ENCODE measurements at places on chromosomes 2 and 18.
A peak's percentile ranks its signal among the peaks of the same experiment; 100 is the strongest.

DNA sequence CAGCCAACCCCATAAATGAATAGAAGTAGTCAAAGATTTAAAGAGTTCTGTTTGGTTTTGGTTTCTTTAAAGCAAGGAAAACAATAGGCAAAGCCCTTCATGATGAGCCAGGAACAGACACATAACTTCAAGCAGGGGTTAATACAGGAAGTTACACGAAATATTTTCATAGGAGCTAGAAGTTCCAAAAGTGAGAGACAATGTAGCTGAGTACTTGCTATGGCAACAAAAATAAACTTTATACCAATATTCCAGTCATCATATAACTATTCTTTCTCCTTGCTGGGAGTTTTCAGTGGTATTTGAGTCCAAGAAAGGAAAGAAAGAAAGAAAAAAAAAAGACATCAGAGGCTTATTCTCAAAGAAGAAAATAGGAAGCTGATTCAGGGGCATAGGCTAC lies 56.2 kb downstream of the COBLL1 start:
- DNase-seq: no peak

- DNase-seq: no peak
Observed at GRCh38 chr18:60027397-60027796, 127.6 kb downstream of the PMAIP1 start.

DNA sequence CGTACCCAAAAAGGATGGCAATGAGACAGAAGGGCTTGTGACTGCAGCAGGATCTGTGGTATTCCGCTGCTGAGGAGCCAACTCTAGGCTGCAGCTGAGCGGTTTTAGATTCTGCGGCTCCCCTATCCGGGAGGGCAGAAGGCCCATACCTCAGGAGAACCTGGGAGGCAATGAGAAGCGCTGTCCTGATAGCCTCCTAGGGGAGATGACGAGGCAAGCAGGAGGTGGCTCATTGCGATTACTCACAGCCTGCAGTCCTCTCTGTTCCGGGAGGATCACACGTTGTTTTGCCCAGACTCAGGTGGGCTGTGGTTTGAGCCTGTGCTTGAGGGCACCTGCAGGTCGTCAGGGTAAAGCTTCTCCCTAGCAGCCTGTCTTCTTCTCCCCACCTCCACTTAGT lies 65.1 kb downstream of the COA5 start:
- DNase-seq: no peak

- DNase-seq: no peak
Observed at GRCh38 chr2:154452906-154453493, 245.5 kb upstream of the KCNJ3 start.

DNA sequence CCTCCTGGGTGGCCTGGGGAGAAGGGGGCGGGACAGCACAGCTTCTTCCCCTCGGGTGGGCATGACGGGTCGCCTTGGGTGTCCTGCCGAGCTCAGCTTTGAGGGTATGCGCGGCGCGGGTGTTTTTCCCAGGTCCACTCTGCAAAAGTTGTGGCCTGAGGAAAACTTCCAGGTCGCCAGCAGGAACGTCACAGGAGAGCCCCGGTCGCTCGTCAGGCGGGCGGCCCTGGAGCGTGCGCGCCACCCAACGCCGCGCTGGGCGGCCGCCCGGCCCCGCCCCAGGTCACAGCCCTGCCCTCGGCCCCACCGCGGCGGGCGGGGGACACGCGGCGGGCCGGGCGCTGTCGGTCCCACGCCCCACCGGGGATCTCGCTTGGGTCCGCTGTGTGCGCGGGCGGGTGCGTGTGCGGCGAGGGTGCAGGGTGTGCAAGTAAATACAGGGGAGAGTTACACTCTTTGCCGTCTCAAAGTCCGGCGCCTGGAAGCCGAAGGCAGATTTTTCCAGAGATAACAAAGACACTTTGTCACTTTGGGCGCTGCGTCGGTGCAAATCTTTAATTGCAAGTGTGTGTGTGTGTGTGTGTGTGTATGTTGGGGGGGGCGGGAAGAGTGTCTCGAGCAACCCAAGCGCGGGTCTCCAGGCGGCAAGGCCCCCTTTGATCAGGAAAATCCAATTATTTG lies 616 bp upstream of the SP5 start:
- DNase-seq: no peak

GRCh38 chr18:70390371-70391090 lies 101.7 kb downstream of the SOCS6 start:
- peak; percentile 74 for DNase-seq

GRCh38 chr2:235614900-235615712 lies 121.3 kb downstream of the AGAP1 start:
- DNase-seq: peak; percentile 70

DNA sequence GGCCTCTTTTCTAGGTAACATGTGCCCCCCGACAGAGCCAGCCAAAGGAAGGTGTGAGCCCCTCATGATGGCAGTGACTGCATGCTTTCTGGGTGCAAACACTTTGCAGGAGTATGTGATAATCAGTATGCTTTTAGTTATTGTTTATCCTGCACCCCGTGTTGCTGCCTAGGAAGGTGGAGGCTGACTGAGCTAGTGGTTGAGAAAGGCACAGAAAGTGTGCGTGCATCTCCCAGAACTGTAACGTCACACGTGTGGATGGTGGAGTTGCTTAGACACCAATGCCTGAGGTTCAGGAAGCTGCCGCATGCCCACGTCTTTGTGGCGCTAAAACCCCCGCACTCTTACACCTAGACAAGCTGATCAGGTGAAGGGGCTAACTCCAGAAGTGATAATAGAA lies 580 bp downstream of the MC2R start:
- DNase-seq: no peak

GRCh38 chr18:63881851-63882250 lies 5.7 kb upstream of the SERPINB2 start:
- no peak for DNase-seq

GRCh38 chr2:23207871-23208270 lies 177.1 kb upstream of the KLHL29 start:
- DNase-seq: no peak

DNA sequence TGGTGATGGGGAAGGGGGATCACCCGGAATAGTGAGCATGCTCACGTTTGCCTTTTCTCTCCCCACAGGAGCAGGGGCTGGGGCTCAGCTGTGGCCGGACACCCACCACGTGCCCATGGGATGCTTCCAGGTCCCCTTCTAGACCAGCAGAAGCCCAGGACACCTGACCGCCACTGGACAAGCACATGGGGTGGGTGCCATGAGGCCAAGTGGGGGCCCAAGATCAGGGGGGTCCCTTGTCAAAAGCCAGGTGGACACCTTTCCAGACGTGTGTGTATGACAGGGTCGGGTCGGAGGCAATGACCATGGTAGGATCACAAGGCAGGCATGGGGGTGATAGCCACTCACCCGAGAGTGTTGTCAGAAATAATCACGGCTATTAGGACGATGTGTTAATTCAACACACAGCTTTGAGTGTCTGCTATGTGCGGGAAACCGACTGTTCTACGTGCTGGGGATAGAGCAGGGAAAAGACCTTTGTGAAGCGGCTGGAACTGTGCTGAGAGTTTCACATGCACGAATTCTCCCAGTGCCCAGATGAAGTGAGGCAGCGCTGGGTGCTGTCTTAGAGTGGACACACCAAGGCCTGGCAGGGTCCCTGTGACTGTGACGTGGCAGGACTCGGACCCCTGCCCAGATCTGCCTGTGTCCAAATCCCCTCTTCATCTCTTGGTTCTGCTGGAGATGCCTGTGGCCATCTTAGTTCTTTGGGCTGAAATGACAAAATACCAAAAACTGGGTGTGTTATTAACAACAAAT lies 244.7 kb downstream of the NDUFA10 start:
- no peak for DNase-seq

- no peak for DNase-seq
Observed at GRCh38 chr18:39480494-39481195, 1915.0 kb upstream of the CELF4 start.

- DNase-seq: no peak
Observed at GRCh38 chr2:54617409-54617808, 106.1 kb upstream of the EML6 start.

DNA sequence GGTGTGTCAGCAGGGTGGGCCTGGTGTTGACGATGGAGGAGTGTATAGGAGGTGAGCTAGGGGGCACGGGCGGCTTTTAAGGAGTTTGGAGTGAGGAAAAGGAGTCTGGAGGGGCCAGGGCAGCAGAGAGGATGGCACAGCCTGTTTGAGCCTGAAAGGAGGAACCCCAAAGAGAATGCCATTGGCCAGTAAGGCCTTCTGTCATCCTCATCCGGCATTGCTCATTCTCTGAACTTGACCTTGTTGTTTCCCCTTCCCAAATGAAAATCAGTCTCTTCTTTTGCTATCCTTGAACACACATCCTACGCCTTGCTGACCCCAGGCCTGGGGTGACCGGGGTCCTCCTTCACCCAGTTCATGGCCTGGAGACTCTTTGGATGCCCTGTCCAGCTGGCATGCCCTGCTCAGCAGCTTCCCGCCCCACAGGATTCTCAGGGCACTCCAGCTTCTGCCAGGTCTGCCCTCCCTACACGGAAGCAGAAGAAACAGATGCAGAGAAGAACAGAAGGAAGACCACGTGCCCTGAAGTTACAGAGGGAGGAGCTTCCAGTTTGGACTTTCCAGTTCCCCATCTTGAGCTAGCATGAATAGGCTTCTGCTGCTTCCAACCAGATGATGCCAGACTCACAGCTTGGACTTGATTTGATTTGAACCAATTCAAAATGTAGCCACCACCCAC lies 20.5 kb upstream of the KIF3C start:
- DNase-seq: no peak

DNA sequence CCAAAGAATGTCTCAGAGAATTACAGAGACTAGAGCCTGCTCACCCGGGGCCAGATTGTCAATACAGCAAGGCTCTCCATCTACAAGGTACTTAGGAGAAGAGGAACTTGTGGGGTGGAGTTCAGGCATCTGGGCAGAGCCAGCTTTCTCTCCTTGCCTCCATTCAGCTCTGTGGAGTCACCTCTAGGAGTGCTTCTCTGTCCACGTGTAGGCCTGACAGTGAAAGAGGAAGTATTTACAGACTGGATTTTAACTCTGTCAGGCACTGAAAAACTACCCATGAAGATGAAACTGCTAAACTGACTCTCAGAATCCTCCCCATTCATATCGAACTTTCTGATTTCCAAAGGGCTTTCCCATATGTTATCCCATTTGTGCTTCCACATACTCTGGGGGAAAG lies 315.6 kb downstream of the SETBP1 start:
- DNase-seq: no peak
